ENCODE measurements at places on chromosomes 5 and 9.

GRCh38 chr9:78015241-78015640 lies 16.4 kb downstream of the GNAQ start:
- no peak for DNase-seq

GRCh38 chr5:10551782-10552138 lies 12.1 kb upstream of the ANKRD33B start:
- DNase-seq, result no peak

- DNase-seq, result peak; percentile 63
Measured at GRCh38 chr5:16160706-16161105, 18.9 kb downstream of the MARCHF11 start.

GRCh38 chr9:97387504-97387886 lies 24.4 kb upstream of the TDRD7 start:
- no peak for DNase-seq

GRCh38 chr9:91144769-91145168 lies 216.9 kb downstream of the AUH start:
- DNase-seq, result no peak

- peak; percentile 18 for DNase-seq
Measured at GRCh38 chr5:127997201-127997704, 86.3 kb upstream of the SLC12A2 start.

DNA sequence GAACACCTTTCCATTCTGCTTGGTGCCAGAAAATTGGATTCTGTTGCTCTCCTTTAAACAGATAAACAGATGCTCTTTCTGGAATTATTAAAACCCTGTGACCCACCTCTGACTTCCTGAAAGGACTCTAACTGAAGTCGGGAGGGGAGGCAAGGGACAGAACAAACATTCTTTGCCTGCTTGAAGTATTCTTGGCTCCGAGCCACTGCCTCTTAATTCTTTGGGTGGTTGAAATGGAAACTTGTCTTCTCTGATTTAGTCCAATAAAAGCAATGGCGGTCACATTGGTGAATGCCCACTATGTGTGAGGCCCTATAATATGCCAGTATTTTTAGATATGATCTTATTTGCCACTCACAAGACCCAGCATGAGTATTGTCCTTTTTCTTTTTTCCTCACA lies 236.8 kb downstream of the SLIT3 start:
- no peak for DNase-seq

GRCh38 chr5:79513308-79513703 lies 628 bp downstream of the HOMER1 start:
- DNase-seq, result peak; percentile 34

DNA sequence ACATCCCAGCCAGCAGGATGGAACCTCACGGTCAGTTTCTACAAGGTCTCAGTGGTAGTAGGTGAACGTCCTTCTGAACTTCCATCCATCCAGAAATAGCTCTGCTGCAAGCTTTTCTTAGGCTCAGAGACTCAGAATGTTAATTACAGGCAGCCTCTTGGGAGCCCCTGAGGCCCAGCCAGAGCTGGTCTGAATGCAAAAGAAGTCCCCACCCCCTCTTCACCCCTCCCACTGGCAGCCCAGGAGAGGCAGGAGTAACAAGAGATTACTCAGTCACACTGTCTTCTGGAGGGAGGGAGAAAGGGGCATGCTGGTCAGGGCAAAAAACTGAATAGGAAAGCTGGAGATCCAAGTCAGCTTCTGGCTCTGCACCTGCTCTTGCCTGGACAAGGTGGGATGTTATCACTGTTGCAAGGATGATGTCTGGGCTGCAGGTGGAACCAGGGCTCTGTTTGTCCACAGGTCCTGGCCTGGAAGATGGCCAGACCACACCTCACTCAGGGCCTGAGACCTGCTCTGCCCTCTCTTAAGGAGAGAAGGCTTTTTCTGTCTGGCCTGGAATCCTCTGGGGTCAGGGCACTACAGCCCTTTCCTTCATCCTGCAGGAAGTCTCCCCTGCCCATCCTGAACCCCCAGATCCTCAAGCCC lies 9.1 kb downstream of the ENHO start:
- DNase-seq, result peak; percentile 17

GRCh38 chr9:125409637-125410521 lies 148.3 kb downstream of the GAPVD1 start:
- no peak for DNase-seq

- no peak for DNase-seq
Measured at GRCh38 chr9:31733166-31733565, 651.3 kb upstream of the ACO1 start.

DNA sequence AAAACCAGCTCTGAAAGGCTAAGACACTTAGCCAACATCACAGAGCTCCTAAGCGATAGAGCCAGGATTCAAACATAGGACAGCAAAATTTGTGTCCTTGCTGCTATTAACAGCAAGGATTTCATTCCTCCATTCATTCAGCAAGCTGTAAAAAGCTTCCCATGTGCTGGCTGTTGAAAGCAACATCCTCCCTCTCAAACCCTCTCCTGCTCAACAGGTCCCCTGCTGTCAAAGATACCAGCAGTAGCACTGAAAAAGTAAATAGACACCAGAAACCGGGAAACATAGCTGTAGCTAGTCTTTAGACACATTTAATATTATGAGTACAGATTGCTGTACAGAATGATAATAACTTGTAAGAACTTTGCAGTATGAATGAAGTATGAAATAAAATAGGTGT lies 52.6 kb upstream of the ADAMTSL1 start:
- no peak for DNase-seq

DNA sequence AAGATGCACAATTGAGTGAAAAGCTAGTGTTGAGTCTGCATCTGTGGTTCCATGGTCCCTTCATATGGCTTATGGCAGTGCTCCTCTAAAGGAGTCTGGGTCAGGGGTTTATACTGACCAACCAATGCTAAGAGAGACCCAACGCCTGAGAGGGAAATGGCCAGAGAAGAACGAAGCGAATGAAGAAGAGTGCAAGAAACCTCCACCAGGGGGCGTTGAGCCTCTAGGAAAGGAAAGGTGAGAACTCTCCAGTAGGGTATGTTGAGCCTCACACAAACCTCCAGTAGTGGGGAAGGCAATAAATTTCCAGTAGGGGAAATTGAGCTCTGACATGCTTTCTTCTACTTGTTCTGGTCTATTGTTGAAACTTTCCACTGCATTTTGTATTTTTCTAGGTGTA lies 470.6 kb downstream of the PRDM9 start:
- no peak for DNase-seq

DNA sequence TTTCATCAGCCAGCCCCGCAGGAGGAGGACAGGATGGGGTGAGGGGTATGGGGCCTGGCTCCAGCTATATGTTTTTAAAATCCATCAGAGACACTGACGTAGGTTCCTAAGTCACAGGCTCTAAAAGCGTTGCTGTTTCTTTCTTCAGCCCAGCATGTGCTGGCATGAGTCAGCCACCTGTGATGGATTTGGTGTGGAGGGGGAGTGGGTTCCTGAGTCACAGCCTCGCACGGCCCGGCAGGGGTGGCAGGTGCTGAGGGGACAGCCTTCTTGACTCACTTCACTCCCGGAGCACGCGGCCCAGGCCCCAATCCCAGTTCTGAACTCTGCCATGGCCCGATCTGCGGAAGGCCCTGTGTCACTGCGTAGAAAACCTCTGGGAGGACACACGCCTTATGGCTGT lies 38.8 kb upstream of the RPL26L1 start:
- DNase-seq, result no peak

GRCh38 chr9:18269561-18269960 lies 204.4 kb upstream of the ADAMTSL1 start:
- DNase-seq, result no peak

DNA sequence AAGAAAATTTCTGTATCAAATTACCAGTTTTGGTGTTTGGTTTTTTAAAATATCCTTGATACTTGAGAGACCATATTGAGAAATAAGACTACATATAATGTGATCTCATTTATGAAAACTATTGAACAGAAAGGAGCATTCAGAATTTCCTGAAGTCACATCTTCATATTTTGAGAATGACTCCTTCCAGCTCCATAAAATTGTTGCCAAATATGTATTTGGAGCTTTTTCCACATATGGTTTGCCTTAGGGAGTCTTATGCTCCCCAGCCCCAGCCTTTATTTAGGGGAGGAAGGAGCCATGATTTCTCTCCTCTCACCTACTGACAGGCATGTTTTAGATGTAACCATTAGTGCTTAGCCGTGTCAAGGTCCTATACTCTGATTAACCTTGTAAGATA lies 51.1 kb downstream of the GCNT1 start:
- no peak for DNase-seq

GRCh38 chr9:30020161-30020560 lies 2364.3 kb upstream of the ACO1 start:
- DNase-seq, result no peak

DNA sequence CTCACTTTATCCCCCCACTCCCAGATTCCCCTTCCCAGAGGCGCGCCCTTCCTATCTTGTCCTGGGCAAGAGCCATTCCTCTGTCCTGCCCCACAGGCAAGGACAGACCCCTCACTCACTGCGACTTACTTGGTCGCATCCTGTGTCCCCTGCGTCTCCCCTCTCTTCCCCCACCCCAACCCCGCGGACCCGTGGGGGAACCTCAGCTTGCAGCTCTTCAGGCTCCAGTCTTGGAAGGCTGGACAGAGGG lies 542 bp downstream of the GGTA1 start:
- DNase-seq, result no peak

GRCh38 chr9:6024035-6024554 lies 8.7 kb upstream of the RANBP6 start:
- no peak for DNase-seq

- DNase-seq, result no peak
Measured at GRCh38 chr5:135027266-135027696, 6.7 kb downstream of the PITX1 start.

- DNase-seq, result no peak
Measured at GRCh38 chr9:107782381-107782780, 292.8 kb upstream of the KLF4 start.

GRCh38 chr5:100802208-100802607 lies 100.9 kb downstream of the ST8SIA4 start:
- no peak for DNase-seq

GRCh38 chr5:137563646-137564397 lies 64.7 kb upstream of the SPOCK1 start:
- DNase-seq, result peak; percentile 15

GRCh38 chr5:125699860-125700259 lies 723.3 kb upstream of the GRAMD2B start:
- no peak for DNase-seq

DNA sequence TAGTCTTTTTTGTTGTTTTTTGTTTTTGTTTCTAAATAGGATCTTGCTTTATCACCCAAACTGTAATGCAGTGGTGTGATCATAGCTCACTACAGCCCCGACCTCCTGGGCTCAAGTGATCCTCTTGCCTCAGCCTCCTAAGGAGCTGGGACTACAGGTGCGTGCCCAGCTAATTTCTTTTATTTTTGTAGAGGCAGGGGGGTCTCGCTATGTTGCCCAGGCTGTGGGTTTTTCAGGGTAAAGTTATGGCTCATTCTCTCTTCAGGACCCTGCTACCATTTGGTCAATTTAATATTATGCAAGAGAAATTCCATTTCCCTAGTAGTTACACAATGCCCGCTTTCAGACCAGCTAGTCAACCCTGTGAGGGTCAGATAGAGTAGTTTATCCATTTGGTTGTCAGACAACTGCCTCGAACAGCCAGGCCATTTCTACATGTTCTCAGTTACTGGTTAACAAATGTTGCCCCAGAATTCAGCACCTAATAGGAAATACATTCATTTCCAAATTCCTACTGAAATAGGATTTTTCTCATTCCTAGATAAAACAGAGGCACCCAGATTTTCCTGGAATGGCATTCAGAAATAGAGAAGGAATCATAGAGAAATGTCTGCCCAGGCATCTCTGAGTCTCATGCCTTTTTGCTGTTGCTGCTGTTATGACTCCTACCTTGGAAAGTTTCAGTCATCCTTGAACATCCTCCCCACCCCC lies 6.4 kb upstream of the GLIS3 start:
- DNase-seq, result no peak

- no peak for DNase-seq
Measured at GRCh38 chr5:135601466-135601865, 22.7 kb upstream of the CXCL14 start.

GRCh38 chr5:116861666-116862065 lies 287.0 kb upstream of the SEMA6A start:
- no peak for DNase-seq

GRCh38 chr9:87725900-87726709 lies at the start of gene CTSL:
Gene CTSL (plus strand): TSS chr9:87726119. CDS start chr9:87727604, 1,485 bp downstream.
- DNase-seq, result peak; percentile 95

DNA sequence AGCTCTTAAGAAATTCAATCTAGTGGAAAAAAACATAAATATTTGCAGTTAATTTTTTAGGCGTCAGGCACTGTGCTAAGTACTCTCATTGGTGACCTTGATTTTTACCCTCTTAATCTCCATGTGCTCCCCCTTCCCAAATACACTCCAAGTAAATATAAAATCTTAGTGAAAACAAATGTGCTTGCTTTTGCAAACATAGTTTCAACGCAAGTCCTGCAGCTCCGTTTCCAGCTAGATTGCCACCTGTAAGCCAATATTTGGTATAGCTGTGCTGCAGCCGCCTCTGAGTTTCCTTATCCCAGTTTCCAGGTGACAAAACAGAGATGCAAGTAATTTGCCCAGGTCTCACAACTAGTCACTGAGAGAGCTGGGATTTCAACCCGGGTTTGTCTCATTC lies 1.9 kb upstream of the MTMR12 start:
- no peak for DNase-seq

DNA sequence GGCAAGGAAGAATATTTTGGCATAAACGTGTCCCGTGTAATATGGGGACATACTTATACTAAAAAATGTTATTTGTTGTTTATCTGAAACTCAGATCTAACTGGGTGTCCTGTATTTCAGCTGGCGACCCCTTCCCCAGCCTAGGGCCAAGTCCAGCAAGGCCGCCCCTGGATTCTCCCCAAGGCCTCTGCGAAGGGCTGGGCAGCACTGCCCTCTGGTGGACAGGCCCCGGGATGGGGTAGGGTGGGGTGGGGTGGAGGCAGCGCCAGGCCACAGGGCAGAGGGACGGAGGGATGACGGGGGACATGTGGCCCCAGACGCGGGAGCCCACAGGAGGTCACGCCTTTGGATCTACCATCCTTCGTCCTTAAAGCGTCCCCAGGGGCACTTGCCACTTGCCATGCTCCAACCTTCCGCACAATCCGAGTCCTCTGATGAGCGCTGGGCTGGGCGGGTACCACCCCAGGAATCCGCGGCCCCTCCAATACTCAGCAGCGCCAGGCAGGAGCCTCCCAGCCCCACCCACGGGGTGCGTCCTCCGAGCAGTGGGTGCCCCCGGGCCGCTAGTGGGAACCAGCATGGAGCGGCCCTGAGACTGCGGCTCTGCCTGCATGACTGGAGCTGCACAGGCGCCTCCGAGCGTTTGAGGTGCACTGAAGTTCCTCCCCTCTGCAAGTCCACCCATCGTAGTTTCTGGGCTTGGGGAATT lies 7.1 kb upstream of the AGPAT2 start:
- no peak for DNase-seq
